Activated CD8-positive, alpha-beta memory T cell treated with anti-CD3 and anti-CD28 coated beads, Interleukin-2, amount 50 U/mL, for 4 hours (primary cell): ENCODE measurements at places on chromosomes 6 and 20.

- DNase-seq = peak; percentile 87
Measured at GRCh38 chr6:35302604-35303241, 5.1 kb downstream of the DEF6 start.

DNA sequence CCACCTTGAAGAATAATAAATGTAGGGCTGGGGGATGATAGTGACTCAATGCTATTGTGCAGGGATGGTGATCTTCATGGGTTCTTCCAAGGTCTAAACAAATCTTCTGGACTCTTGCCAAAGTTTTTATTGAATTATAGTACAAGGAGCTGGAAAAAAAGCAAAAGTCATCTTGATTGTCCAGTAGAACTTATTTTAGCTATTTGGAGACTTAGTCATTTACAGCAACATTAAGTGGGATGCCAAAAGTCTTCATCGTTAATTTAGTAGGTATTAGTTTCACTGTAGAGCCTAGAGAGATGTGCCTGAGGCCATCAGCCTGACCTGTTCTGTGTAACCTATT is 212.9 kb upstream of the TBX18 start:
- no peak for DNase-seq

DNA sequence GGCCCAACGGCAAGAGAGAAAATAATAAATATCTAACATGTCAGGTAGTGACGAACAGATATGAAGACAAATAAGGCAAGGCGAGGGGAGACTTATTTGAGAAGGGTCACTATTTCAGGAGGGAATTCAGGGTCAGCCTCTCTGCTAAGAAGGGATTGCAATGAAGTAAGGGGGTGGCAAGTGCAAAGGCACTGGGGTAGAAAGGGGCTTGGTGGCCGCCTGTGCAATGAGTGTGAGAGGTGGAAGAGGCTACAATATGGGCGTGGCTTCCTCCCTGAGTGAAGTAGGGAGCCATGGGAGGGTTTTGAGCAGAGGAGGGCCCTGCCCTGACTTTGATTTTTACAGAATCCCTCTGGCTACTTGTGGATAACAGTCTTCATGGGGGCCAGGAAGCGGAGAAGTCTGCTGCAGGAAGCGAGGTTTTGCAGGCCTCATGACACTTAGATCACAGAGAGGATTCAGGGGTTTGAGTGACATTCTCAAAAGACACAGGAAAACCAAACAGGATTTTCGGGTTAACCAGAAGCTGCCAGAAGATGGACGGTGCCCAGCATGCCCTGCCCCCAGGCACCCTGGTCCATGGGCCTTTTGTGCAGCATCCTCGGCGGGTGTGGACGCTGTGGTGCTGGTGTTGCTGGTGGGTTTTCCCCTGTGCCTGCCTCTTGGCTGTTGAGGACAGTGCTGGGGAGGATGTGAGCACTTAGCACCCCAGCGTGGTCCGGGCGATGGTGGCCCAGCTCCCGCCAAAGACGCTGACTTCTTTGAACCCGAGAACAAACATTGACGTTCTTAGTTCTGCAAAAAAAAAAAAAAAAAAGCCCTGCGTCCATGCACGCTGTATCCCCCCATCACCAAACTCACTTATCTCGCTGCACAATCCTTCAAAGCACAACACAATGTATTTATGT is 124.2 kb upstream of the PTPN1 start:
- peak; percentile 29 for DNase-seq

GRCh38 chr6:29892696-29893095 is 49.6 kb upstream of the HLA-A start:
- DNase-seq = no peak

- no peak for DNase-seq
Measured at GRCh38 chr20:21096321-21097043, 9.7 kb downstream of the LINC00237 start.
